A172 (cell line): ENCODE measurements at places on chromosomes 7 and 10.

- no peak for DNase-seq
These were observed 75.3 kb upstream of the CC2D2B start for GRCh38 chr10:95832216-95833041.

DNA sequence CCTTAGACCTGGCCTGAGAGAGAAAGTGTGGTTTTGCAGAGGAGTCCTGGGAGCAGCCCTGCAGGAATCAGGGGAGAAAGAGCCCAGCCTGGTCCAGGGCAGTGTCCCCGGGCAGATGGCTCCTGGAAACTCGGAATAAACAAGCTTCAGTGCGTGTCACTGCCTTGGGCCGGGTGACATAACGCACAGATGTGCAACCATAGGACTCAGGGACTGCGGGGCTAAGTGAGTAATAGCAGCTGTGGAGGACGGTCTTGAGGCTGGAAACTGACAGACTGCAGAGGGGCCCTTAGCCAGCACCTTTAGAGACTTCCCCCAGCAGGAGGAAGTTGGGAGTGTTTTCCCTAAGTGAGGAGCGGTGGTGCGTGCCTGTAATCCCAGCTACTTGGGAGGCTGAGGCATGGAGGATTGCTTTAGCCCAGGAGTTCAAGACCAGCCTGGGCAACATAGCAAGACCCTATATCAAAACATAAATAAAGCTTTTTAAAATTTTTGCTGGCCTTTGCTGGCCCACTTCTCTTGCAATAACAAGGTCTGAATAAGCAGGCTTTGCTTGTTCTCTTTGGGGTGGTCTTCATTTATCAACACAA is 5.3 kb upstream of the CLIP2 start:
- no peak for DNase-seq

DNA sequence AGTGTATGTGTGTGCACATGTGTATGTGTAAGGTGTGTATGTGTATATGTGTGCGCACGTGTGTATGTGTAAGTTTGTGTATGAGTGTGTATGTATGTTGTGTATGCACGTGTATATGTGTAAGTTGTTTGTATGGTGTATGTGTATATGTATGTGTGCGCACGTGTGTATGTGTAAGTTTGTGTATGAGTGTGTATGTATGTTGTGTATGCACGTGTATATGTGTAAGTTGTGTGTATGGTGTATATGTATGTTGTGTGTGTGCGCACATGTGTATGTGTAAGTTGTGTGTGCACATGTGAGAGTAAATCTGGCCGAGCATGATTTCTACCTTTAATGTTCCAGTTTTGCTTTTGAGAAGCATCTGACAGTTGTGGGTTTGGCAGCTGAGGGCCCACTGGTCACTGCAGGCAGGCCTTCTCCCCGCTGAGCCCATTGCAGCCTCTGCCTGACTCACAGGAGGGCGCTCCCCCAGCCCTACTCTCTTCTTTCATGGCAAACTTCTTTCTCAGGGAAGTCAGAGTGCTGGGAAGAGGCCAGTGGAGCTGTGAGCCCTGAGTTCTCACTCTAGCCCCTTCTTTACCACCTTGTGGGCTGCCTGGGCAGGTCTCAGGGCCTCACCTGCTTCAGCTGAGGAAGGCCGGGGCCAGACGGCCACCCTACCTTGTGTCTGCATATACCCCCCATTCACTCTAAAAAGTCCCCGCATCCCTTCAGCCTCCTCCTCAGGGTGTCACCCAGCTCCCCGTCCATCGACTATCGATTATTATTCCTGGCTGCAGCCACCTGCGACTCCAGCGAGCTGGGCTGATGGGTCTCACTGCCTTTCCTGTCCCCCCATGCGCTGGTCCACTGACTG is 11.2 kb downstream of the WDR86 start:
- DNase-seq = no peak

- no peak for DNase-seq
These were observed 134.3 kb upstream of the ASAH2 start for GRCh38 chr10:50385624-50386023.

- peak; percentile 10 for DNase-seq
These were observed 373 bp downstream of the PAXIP1 start for GRCh38 chr7:155002411-155003091.
